ENCODE measurements at places on chromosomes 7 and 10.

GRCh38 chr10:44373341-44373995 is 11.4 kb downstream of the CXCL12 start:
- no peak for DNase-seq

- DNase-seq: no peak
Observed at GRCh38 chr10:176677-177076, 41.4 kb downstream of the ZMYND11 start.

DNA sequence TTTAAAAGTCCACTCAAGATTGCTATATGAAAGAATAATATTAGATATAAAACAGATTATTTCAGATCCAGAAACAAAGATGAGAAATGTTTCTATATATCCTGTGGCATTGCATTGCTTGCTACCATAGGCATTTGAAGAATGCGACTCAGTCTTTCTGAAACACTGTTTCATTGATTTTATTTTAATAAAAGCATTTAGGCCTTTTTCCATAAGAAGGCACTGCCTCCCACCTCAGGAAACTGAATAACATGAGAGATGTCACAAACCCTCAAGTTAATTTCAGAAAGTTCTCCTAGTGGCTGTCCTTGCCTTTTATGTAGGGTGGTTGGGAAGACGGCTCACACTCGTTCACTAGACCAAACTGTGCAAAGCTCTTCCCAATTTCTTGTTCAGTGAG is 23.3 kb downstream of the PRPS1L1 start:
- no peak for DNase-seq

- no peak for DNase-seq
Observed at GRCh38 chr7:138162236-138162635, 86.0 kb downstream of the AKR1D1 start.

DNA sequence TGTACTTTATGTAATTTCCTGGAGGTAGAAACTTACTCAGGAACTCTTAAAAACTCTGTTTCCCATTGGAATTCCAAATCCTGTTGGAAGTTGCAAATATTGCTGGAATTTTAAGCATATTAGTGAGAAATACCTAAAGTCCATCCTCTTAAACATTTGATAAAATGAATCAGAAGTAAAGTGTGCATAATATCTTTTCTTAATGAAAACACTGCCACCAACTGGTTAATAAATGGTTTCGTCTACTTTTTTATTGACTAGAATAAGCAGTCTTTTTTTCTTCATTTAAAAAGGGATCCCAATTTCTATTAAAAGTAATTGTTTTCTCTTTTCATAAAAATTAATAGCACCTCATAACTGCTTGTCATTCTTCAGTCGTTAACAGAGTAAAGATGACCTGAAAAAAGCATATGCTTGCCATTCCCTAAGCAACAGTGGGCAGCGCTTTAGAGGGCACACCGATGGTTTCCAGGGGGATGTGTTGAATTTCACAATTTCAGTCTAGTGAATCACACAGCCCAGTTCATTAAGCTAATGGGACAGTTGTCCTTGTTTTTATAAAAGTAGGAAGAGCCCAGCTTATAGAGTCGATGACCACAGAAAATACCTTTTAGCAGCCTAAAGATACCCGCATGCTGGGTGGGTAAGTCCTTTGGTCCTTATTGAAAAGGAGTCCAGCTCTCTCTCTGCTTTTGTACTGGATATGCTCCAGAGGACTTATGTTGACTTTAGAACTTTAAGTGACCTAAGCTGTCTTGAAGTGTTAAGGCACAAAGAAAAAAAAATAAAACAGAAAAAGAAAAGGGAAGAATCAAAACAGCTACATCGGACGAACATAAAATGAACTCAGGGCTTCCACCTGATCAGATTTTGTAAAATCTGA is 28.5 kb downstream of the NPS start:
- no peak for DNase-seq

Measured in T-helper 22 cell (primary cell).